Omental fat pad (tissue), 4 donors: ENCODE measurements at places on chromosomes 4 and X. TPM values are rescaled to one million over a fixed set of nuclear protein-coding genes. Genes with fewer than 3 reads are reported as not detected.

DNA sequence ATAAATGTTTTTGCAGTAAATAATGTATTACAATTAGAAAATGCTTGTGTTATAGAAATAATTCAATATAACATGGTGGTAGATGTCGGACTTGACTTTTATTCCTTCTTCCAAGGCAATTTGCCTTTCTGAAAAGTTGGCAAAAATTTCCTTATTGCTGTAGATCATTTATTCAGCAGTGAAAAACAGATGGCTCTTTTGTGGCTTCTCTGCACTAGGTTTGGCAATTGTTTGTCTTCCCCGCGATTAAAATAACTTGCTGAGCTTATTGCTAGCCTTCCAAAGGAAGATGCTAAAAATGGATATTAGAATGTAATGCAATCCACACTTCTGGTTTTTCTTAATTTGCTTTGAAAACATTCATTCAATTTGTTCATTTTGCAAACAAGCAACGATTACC lies 1977.9 kb upstream of the ADGRL3 start:
- no peak for DNase-seq

The CXXC4 gene
- total RNA-seq: 0.12 TPM

DNA sequence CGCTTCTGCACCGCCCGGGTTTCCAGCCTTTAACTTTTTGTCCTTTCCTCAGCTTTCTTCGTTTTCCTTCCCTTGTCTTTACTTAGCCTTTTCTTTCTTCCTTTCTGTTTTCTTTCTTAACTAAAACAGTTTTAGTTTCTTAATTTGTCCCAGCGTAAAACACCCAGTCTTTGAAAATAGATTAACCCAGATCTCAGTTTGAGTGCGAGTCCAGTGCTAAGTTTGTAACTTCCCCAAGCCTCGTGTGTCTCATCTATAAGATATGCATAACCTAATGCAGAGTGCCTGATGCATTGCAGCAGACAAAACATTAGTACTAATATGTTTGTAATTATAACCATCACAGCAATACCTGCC lies 460 bp upstream of the GEMIN8 start:
- no peak for DNase-seq

DNA sequence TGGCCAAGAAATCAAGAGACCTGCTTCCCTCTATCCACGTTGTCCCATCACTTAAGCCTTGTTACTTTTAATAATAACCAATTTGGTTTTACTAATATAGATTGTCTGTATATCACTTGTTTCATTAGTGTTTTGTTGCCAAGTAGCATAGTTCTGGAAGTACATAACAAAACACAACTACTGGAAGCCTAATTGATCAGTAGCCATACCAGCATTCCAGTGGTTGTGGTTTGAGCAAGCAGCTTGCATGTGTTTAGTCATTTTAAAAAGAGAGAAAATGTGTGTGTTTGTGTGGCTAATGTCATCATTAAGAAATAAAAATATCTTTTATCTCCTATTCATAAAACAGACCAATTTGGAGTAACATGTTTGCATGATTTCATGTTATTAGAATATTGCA lies 70.8 kb downstream of the PTPN13 start:
- DNase-seq: no peak

The HEPH gene
- total RNA-seq: 4.3 TPM

DNA sequence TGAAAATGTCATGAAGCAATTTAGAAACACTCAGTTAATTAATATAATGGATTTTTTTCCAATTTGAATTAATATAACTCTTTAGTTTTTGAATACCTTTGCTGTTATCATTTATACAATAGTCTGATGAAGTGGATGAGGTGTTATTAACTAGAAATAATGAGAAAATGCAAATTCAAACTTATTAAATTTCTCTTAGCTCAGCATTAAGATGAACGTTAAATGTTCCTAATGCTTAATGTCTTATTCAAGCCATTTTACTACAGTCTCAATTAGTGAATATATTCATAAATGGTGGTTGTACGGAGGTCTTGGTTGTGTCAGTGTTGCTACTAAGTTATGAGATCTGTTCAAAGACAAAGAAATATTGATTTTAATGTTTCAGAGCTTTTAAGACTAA lies 186.3 kb downstream of the DTHD1 start:
- no peak for DNase-seq

- no peak for DNase-seq
These were observed 23.2 kb upstream of the ZCCHC13 start for GRCh38 chrX:74280759-74281158.

DNA sequence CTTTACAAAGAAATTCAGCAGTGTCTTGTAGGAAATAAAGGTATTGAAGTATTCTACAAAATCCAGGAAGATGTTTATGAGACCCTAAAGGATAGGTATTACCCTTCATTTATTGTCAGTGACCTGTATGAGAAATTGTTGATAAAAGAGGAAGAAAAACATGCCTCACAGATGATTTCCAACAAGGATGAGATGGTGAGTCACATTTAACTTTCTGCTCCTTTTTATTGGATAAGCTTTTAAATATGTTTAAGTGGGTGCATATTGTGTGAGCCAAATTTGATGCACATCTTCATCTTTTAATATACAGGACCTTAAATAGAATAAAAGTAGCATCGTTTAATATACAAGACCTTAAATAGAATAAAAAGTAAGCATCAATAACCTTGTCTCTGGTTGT lies 72.1 kb downstream of the LRP2BP start:
- DNase-seq: no peak

DNA sequence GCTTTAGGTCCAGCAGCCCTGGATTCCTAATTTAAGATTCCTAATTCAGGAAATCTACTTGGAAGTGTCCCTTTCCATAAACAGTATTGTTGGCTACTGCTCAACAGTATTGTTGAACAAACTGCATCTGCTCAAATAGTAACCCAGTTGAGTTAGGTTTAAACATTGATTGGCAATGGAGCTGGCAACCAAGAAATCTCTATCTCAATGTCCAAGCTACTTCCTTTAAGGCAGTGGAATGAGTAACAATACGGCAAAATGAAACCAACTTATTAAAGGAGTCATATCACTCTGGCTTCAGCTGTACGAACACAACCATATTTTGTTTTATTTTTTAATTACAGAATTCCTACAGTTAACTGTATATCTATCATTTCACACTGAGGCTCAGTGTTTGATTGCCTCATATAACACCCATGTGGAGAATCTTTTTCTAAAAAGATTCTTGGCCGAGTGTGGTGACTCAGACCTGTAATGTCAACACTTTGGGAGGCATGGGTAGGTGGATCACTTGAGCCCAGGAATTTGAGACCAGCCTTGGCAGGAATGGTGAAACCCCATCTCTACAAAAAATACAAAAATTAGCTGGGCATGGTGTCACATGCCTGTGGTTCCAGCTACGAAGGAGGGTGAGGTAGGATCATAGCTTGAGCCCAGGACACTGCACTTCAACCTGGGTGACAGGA lies 71.7 kb upstream of the IL13RA1 start:
- no peak for DNase-seq

- no peak for DNase-seq
These were observed 37.2 kb downstream of the EIF4E start for GRCh38 chr4:98891478-98892337.

The NPY2R gene
- 0.28 TPM for total RNA-seq
